Common myeloid progenitor, CD34-positive (primary cell): ENCODE measurements at places on chromosomes 5 and 9.

DNA sequence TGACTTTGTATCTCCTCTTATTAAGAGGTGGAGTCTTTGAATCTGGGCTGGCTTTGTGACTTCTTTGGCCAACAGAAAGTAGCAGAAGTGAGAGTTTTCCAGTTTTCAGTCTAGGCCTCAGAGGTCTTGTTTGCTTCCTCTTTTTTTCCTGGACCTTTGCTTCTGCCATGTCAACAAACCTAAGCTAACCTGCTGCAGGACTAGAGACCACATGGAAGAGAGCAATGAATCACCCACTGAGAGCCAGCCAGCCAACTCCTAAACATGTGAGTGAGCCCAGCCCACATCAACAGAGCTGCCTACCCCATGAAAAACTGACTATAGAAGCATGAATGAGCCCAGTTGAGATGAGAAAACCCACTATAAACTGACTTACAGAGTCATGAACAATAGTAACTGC, 29.9 kb downstream of the MRPL22 start:
- DNase-seq = peak; percentile 21

DNA sequence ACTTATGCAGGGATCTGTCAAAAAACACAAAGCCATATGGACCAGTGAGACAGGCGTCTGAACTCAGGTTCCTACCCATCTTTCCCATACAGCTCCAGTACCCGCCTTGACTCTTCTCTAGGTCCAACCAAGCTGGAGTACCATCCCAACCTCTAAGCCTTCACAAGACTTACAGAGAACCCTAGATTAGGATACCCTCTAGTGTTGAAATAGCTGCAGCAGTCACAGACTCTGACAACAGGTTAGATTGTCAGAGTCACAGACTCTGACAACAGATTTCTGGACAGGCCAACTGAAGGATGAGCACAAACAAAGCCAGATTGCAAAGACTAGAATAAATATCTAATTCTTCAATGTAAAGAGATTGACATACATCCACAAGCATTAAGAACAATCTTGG, 266.1 kb downstream of the GRIA1 start:
- DNase-seq = no peak

DNA sequence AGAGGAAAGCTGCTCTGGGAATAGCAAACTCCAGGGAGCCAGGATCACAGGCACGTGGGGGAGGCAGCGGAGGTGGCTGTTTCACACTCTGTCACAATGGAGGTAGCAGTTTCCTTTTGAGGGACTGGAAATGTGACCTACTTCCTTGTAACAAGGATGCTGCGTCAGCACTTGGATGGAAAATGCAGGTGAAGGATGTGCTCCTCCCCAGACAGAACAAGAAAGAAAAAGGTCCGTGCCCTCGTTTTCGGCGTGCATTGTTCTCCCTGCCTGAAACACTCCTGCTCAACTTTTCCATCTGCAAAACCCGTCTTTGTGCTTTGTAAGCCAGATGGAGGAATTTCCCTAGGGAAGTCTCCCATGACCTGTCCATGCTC, 55.1 kb upstream of the SH3PXD2B start:
- no peak for DNase-seq

DNA sequence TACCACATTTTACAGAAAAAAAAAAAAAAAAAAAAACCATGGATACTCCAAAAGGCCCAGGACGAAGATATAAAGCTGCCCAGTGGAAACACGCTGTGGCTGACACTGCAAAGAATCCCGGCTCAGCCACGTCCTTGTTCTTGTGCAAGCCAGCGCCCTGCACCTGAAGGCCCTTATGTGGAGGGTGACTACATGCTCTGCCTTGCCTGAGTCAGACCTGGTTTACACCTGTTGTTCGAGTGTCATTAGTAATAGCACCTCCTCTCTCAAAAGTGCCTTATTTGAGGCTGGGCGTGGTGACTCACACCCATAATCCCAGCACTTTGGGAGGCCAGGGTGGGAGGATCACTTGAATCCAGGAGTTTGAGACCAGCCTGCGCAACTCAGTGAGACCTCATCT, 54.3 kb upstream of the ZSWIM6 start:
- no peak for DNase-seq

- peak; percentile 40 for DNase-seq
Observed at GRCh38 chr5:52910071-52910470, 79.1 kb upstream of the ITGA2 start.

- DNase-seq = no peak
Observed at GRCh38 chr5:148898413-148899075, 72.1 kb downstream of the ADRB2 start.

- DNase-seq = no peak
Observed at GRCh38 chr5:96856371-96856770, 19.9 kb upstream of the ERAP2 start.

- DNase-seq = no peak
Observed at GRCh38 chr5:113103330-113103729, 126.7 kb downstream of the DCP2 start.

GRCh38 chr5:78006449-78006848, 230.3 kb upstream of the TBCA start:
- DNase-seq = no peak

- DNase-seq = no peak
Observed at GRCh38 chr5:103624035-103624480, 61.5 kb upstream of the NUDT12 start.

- no peak for DNase-seq
Observed at GRCh38 chr5:109250533-109251329, 159.0 kb downstream of the PJA2 start.

DNA sequence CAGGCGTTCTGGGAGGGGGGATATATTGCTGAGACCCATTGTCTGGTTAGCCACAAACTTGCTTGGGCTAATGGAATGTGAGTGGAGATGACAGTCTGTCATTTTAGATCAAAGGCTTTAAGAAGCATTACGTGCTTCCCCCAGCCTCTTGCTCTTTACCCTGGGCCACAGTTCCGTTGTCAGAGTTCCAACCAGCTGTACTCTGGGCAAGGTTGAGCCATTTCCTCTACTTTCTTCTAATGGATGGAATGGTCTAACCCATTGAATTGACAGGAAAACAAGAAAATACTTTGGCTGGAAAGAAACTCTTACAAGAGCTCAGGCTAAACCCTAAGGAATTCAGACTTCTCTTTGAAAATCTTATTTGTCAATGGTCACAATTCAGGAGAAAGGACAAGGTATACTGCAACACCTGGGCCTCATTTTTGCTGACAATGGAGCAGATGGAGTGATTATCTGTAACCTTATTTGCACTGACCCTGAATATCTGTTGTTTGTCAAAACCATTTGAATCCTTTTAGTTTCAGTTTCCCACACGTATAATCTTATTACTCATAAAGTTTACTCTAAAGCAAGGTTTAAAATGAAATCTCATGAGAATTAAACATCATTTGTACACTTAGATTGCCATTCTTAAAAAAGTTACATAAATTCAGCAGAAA, 231.4 kb downstream of the PDE4D start:
- no peak for DNase-seq

GRCh38 chr5:143614831-143615230, 197.1 kb upstream of the HMHB1 start:
- no peak for DNase-seq

DNA sequence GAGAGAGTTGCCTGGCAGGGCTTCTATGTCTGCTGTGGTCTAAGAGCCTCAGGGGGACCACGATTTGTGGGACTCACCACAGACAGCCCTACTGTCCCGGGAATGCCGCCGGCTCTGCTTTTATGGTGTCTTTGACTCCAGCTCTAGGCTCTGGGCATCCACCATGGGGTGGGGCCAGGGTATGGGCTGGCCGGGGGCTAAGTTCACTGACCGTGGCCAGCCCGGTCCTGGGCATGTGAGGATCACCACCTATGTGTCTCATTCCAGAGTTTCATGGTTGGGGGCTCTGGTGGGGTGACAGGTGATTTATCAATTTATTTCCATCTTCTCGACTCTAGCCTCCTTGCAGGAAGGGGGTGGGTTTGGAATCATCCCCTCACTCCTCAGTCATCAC, 139.4 kb downstream of the GADD45G start:
- no peak for DNase-seq

DNA sequence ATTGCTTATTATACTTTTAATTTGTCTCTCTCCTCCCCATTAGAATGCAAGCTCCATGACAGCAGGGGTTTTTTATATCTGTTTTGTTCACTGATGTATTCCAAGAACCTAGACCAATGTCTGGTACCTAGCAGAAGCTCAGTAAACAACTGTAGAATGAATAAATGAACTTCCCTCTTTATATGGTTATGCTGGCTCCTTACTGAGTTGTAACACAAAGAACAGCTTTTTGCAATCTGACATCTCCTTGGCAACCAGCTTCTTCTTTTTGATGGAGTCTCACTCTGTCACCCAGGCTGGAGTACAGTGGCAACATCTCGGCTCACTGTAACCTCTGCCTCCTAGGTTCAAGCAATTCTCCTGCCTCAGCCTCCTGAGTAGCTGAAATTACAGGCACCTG, 13.6 kb downstream of the TRMO start:
- peak; percentile 69 for DNase-seq

DNA sequence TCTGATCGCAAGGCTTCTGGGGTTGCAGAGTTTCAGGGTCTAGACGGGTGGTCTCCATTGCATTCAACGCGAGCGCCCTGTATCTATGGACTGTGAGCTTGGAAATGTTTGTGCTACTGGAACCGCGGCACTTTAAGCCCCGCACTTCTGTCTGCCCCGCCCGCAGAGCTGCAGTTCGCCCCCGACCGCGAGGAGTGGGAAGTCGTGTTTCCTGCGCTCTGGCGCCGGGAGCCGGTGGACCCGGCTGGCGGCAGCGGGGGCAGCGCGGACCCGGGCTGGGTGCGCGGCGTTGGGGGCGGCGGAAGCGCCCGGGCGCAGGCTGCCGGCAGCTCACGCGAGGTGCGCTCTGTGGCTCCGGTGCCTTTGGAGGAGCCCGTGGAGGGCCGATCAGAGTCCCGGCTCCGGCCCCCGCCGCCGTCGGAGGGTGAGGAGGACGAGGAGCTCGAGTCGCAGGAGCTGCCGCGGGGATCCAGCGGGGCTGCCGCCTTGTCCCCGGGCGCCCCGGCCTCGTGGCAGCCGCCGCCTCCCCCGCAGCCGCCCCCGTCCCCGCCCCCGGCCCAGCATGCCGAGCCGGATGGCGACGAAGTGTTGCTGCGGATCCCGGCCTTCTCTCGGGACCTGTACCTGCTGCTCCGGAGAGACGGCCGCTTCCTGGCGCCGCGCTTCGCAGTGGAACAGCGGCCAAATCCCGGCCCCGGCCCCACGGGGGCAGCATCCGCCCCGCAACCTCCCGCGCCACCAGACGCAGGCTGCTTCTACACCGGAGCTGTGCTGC, 1.0 kb downstream of the ADAMTS19 start:
- DNase-seq = peak; percentile 25

GRCh38 chr5:124522992-124523391, 223.4 kb downstream of the ZNF608 start:
- no peak for DNase-seq
